Hematopoietic multipotent progenitor cell treated with erythropoietin and hydrocortisone succinate and interleukin-3 and kit ligand, for 8 days (in vitro differentiated cells): ENCODE measurements at places on chromosomes 2 and 18.

DNA sequence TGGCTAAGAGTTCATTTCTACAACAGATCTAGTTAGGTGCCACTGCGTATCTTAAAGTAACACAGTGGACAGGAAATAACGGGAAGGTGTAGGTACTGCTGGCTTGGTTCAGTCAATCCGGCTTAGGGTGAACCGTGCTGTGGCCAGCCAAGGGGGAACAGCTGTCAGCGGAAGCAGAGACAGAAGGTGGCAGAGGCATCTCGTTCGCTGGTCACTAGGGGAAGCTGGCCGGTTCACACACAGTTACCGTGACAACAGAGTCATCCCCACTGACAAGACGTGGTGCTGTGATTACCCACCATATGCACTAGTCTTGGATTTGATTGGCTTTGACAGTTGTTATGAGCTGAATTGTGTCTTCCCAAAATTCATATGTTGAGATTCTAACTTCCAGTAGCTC, 58.8 kb upstream of the HDAC4 start:
- DNase-seq = no peak

GRCh38 chr2:152176113-152176714, 651 bp upstream of the STAM2 start:
- DNase-seq = no peak

GRCh38 chr2:239858179-239858578, 167.0 kb downstream of the NDUFA10 start:
- no peak for DNase-seq

DNA sequence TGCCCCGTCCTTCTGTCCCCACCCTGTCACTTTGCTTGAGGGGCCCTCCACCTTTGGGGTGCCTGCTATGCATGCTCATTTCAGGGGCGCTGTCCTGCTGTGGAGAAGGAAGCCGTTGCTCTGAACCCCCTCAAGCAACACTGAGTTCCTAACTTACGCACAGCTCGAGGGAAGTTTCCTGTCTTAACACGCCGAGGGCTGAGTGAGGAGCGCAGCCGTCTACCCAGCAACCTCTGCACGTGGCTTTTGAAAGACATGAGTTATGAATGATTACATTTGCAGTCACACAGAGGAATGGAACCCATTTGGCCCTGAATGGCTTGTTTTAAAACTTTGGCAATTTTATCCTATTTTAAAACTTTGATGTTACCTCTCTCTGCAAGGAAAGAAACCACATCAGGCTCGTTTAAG, 14.0 kb downstream of the RAMP1 start:
- DNase-seq = no peak

GRCh38 chr18:363301-364085, 95.6 kb upstream of the THOC1 start:
- DNase-seq = no peak

- DNase-seq = no peak
Observed at GRCh38 chr2:219670386-219670785, 43.0 kb downstream of the SLC4A3 start.

- DNase-seq = no peak
Observed at GRCh38 chr2:25570161-25570845, 103.1 kb downstream of the DTNB start.
